ENCODE measurements at places on chromosomes 2 and 18.

DNA sequence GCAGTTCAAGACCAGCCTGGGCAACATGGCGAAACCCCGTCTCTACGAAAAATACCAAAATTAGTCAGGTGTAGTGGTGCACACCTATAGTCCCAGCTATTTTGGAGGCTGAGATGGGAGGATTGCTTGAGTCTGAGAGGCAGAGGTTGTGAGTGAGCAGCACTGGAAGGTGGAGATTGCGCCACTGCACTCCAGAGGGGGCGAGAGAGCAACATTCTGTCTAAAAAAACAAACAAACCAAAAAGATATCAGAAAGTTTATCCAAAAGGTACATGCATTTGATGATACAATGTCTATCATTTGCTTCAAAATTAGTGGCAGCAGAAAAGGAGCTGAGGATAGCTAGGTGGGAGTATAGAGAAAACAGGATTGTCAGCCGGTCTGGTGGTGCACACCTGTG, 39.8 kb upstream of the CABLES1 start:
- no peak for DNase-seq

- DNase-seq, result no peak
These were observed 60.4 kb downstream of the GRB14 start for GRCh38 chr2:164560902-164561301.

DNA sequence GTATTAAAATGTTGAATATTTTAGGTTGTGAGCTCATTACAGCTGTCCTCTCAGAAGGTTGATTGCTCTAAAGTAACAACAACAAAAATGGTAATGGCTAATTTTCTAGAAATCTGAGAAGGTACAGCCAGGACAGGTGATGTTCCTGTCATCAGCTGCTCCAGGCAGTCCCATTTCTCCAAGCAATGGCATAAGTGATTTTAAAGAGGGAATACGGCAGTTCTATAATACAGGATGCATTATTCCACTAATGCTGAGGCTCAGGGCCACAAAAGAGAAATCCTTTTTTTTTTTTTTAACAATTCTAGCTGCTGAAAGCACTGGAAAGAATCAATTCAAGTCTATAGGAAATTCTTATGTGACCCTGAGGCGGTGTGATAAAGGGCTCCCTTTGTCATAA, 199.9 kb downstream of the PMAIP1 start:
- DNase-seq, result no peak

DNA sequence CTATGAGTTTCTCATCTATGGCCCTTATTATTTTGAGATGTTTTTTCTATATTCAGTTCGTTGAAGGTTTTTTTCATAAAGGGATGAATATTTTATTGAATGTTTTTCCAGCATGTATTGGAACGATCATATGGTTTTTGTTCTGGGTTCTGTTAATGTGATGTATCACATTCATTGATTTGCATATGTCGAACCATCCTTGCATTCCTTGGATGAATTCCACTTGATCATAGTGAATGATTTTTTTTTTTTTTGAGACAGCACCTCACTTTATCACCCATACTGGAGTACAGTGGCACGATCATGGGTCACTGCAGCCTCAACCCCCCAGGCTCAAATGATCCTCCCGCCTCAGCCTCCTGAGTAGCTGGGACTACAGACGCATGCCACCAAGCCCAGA, 5.5 kb upstream of the NEMP2 start:
- no peak for DNase-seq

- no peak for DNase-seq
These were observed 26.5 kb upstream of the PIK3C3 start for GRCh38 chr18:41928581-41928980.

DNA sequence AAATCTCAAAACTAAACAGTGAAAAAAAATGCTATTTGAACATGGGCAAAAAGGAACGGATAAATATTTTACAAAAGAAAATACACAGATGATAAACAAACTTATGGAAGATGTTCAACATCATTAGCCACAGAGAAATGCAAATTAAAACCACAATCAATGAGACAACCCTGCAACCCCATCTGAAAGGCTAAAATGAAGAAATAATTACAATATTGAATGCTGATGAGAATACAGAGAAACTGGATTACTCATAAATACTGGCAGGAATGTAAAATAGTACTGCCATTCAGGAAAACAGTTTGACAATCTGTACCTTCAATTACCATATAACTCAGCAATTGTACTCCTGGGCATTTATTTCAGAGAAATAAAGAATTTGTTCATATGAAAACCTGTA, 193.1 kb upstream of the UBE2E3 start:
- no peak for DNase-seq

DNA sequence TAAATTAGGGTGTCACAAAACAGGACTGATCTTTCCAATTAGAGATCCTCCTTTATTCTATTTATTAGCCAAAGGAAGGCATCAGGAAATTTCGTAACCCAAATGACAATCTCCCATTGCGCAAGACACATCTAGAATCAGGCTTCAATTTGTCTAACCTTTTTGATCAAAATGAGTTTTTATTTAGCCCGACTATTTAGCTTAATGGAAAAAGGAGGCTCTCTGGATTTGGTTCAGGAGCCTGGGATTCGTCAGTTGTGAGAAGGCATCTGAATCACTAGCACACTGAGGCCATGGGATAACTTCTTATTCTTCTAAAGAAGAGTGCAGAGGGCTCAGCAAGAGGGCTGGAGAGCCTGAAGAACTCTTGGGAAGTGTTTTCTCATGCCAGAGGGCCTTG, 332.1 kb upstream of the ETAA1 start:
- DNase-seq, result no peak

DNA sequence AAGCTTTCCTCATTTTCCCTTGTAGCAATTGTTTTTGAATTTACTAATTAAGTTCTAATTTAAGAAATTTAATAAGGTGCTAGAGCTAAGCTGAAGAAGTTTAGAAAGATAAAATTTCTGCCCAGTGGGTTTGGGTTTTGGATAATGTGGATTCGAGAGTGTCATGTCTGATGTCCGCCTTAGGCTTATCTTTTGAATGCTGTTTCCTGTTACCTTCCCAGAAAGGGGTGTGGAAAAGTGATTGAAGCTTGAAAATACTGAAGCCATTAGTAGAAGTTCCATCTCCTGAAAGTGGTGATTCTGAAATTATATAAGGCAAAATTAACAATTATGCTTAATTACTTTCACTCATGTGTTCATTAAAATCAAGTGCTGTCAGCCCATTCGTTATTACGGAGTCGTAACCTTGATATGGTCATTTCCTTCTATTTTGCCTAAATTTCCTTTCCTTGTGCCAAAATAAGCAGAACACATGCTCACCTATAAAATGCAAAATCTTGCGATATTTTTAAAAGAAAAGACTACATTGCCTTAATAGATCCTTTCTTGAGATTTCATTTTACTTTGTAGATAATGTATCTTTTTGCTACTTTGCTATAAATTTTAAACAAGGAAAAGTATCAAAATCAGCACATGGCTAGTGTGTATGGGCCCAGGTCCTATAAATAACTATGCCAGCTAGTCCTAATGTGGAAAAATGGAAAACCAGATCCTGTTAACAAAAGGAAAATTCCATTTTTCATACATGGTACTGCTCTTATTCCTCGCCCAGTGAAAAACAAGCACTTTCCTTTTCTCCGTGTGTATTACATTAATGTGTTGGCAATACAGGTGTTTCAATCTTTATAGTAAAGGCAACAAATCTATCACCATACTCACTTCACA, 97.3 kb downstream of the ICOS start:
- DNase-seq, result no peak

DNA sequence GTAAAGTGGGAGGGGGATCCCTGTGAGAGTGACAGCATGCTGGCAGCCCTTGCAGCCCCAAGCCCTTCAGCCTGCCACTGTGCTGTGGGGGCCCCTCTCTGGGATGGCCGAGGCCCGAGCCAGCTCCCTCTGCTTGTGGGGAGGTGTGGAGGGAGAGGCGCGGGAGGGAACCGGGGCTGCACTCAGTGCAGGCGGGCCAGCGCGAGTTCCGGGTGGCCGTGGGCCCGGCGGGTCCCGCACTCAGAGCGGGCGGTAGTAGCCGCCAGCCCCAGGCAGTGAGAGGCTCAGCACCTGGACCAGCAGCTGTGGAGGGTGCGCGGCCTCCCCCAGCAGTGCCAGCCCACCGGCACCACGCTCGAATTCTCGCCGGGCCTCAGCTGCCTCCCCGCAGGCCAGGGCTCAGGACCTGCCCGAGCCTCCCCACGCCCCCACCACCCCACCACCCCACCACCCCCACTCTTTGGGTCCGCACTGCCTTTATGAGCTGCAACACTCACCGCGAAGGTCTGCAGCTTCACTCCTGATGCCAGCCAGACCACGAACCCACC, 208.1 kb downstream of the CDH19 start:
- DNase-seq, result no peak

GRCh38 chr2:226802573-226802972, 3.0 kb upstream of the IRS1 start:
- no peak for DNase-seq

DNA sequence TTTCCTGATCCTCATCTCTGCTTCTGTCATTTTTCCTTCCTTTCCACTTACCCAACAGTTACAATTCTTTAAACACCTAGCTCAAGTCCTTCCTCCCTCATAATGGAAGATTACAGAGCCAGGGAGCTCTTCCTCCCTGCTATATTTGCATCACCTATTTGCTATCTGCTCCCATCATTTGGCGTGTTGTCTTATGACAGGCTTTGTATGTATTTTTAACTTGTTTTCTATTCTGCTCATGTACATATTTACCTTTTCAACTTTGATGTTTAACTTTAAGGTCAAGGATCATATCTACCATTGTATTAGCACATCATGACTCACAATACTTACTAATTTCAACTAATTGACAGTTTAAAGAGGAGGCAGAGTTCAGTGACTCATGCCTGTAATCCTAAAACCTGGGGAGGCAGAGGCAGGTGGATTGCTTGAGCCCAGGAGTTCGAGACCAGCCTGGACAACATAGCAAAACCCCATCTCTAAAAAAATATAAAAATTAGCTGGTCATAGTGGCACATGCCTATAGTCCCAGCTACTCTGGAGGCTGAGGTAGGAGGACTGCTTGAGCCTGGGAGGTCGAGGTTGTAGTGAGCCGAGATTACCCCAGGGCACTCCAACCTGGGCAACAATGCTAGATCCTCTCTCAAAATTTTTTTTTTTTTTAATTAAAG, 308.0 kb upstream of the STON1 start:
- DNase-seq, result no peak

DNA sequence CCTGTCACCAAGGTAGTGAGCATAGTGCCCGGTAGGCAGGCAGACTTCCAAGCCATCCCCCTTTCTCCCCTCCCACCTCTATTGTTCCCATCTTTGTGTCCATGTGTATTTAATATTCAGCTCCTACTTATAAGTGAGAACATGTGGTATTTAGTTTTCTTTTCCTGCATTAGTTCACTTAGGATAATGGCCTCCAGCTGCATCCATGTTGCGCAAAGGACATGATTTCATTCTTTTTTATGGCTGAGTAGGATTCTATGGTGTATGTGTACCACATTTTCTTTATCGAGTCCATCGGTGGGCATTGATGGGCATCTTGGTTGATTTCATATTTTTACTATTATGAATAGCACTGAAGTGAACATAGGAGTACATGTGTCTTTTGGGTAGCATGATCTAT, 35.3 kb downstream of the MMADHC start:
- no peak for DNase-seq

GRCh38 chr2:105254531-105255210, 13.1 kb downstream of the GPR45 start:
- DNase-seq, result no peak

DNA sequence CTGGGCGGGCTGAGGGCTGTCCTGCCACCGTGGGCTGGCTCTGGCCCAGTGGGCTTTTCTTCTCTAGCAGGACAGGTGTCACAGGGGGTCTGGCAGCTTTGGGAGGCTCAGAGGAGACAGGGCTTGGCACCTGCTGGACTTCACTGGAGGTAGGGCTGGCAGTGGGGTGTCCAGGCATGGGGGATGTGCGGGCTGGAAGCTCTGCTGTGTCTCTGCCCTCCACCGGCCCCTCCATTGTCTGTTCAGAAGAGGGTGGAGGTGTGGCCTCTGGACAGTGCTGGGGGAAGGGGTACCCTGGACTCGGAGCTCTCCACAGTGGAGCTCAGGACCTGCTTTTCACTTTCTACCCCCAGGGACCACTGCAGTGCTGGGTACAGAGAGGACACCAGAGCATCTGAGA, 9.2 kb downstream of the PTPRN start:
- DNase-seq, result no peak

GRCh38 chr2:207600231-207600630, 25.0 kb downstream of the METTL21A start:
- DNase-seq, result no peak

- no peak for DNase-seq
These were observed 1281.7 kb upstream of the CELF4 start for GRCh38 chr18:38847326-38847725.

- no peak for DNase-seq
These were observed 23.8 kb downstream of the COPS8 start for GRCh38 chr2:237109421-237109934.

DNA sequence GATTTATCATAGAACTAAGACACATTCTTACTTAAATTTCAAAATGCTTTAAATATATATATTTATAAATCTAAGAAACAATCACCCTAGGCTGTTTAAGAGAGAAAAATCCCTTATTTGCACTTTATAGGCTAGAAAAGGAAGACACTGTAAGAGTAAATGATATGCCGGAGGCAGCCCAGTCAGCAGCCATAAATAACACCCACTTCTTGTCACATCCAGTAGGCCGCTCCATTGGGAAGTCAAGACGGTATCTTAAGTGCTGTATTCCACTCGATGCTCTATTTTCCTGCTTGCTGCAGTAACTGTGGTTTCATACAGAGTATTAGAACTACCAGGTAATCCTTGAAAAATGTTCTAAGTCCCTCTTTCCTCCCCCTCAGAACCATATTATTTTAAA, 57.9 kb downstream of the ABCA12 start:
- no peak for DNase-seq

- no peak for DNase-seq
These were observed 74.5 kb downstream of the MYO3B start for GRCh38 chr2:170252414-170252813.

GRCh38 chr2:215961981-215962380, 51.4 kb downstream of the MREG start:
- DNase-seq, result no peak

- DNase-seq, result no peak
These were observed 26.1 kb upstream of the FAM237A start for GRCh38 chr2:206616151-206616550.

GRCh38 chr2:102515851-102516250, 42.8 kb downstream of the SLC9A4 start:
- no peak for DNase-seq

GRCh38 chr18:9038277-9038871, 64.1 kb upstream of the NDUFV2 start:
- DNase-seq, result no peak

GRCh38 chr2:161981679-161982250, 92.2 kb downstream of the DPP4 start:
- DNase-seq, result no peak
